Activated CD4-positive, alpha-beta T cell treated with anti-CD3 and anti-CD28 coated beads, Interleukin-2, amount 10 ng/mL, durations not matched to agents 7 days and 5 days (primary cell): ENCODE measurements at places on chromosomes 3 and 15.

- DNase-seq: no peak
These were observed 8.2 kb upstream of the EPHB3 start for GRCh38 chr3:184553385-184553784.

DNA sequence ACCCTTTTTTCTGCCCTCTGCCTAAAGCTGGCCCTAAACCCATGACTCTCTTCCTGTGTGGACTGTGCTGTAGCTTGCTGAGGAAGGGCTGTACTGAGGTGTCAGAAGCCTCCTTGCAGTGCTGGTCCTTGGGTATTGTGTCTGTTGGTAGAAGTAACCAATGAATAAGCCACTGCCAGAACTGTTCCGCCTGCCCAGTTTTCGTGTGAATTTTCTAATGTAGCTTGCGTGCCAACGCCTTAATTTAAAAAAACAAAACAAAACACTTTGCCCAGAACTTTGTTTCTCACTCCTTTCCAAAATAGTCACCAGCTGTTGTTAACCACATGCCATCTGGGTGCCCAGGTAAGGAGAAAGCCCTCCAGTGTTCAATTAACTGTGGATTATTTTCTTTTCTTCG, 101.9 kb downstream of the KLHL25 start:
- DNase-seq: peak; percentile 24

DNA sequence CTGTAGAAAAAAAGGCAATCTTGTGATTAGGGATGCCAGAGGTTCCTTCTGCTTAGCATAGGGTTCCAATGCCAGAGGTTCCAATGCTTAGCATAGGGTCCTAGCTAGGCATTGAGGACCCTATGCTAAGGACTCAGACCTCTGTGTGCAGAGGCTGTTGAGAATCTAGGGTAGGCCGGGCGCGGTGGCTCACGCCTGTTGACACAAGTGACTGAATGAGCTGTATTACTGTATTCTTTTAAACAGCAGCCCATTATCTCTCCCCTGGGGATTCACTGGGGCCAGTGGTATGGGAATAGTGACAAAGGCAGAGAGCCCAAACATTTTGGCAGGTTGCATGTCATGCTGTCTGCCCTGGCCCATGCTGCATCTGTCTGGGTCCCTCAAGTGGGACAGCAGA, 16.2 kb downstream of the PAK6 start:
- no peak for DNase-seq

GRCh38 chr3:126522363-126522788, 1.6 kb upstream of the CHST13 start:
- peak; percentile 45 for DNase-seq
